ENCODE measurements at places on chromosomes 4 and X. TPM values are rescaled to one million over a fixed set of nuclear protein-coding genes. Genes with fewer than 3 reads are reported as not detected.

The TBC1D9 gene
- 3.5 TPM for total RNA-seq

The ADH1A gene
- 0.33 TPM for total RNA-seq

The HSFX3 gene
- total RNA-seq: not detected

The MTMR8 gene
- total RNA-seq: 0.87 TPM

The GLRA2 gene
- total RNA-seq: not detected

The DMRTC1 gene
- not detected for total RNA-seq

The CD40LG gene
- 0.23 TPM for total RNA-seq

GRCh38 chr4:106266201-106266600 is 49.8 kb downstream of the TBCK start:
- no peak overlapping the region for H3K27ac ChIP-seq
- H3K4me1 ChIP-seq: no peaks in the 10 kb centered on the region
- no peak for DNase-seq
- no peaks in the 10 kb centered on the region for H3K27me3 ChIP-seq

- no peaks in the 10 kb centered on the region for H3K36me3 ChIP-seq
- no peak overlapping the region for H3K4me3 ChIP-seq
- no peak for DNase-seq
- H3K27ac ChIP-seq: no peak overlapping the region
- no peaks in the 10 kb centered on the region for H3K27me3 ChIP-seq
These were observed 16.4 kb downstream of the FAT4 start for GRCh38 chr4:125331116-125331515.

- no peak overlapping the region for H3K4me3 ChIP-seq
- no peak overlapping the region for H3K27ac ChIP-seq
- no peak for DNase-seq
- H3K4me1 ChIP-seq: no peaks in the 10 kb centered on the region
- H3K27me3 ChIP-seq: no peaks in the 10 kb centered on the region
- no peaks in the 10 kb centered on the region for H3K36me3 ChIP-seq
These were observed 154.5 kb downstream of the MSN start for GRCh38 chrX:65821721-65822496.

GRCh38 chr4:79597266-79597665 is 189.2 kb upstream of the GK2 start:
- H3K27ac ChIP-seq: no peak overlapping the region
- no peaks in the 10 kb centered on the region for H3K27me3 ChIP-seq
- H3K36me3 ChIP-seq: no peaks in the 10 kb centered on the region
- H3K4me1 ChIP-seq: peaks cover 5% of the 10 kb centered on the region
- no peak overlapping the region for H3K4me3 ChIP-seq

DNA sequence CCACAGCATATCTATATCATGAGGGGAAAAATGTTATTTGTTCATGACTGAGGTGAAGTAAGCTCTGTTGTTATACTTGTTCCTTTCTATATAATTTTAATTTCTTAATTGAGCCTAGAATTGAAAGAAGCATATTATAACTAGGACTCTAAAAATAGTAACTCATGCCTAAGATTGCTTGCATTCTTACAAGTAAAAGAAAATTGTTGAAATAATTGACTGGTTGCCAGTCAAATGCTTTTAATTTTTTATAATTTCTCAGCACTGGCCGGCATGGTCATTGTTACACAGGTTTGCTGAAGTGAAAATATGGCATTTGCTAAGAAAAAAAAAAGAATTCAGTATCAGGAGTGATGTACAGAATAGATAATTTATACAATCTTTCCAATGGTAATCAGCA is 104.8 kb downstream of the GASK1B start:
- no peaks in the 10 kb centered on the region for H3K36me3 ChIP-seq
- no peak for DNase-seq
- no peak overlapping the region for H3K27ac ChIP-seq
- H3K4me3 ChIP-seq: no peak overlapping the region

- no peak for DNase-seq
- no peak overlapping the region for H3K27ac ChIP-seq
- no peaks in the 10 kb centered on the region for H3K27me3 ChIP-seq
- H3K36me3 ChIP-seq: no peaks in the 10 kb centered on the region
- no peaks in the 10 kb centered on the region for H3K4me1 ChIP-seq
- no peak overlapping the region for H3K4me3 ChIP-seq
These were observed 27.0 kb downstream of the MAGEE1 start for GRCh38 chrX:76454456-76454927.

DNA sequence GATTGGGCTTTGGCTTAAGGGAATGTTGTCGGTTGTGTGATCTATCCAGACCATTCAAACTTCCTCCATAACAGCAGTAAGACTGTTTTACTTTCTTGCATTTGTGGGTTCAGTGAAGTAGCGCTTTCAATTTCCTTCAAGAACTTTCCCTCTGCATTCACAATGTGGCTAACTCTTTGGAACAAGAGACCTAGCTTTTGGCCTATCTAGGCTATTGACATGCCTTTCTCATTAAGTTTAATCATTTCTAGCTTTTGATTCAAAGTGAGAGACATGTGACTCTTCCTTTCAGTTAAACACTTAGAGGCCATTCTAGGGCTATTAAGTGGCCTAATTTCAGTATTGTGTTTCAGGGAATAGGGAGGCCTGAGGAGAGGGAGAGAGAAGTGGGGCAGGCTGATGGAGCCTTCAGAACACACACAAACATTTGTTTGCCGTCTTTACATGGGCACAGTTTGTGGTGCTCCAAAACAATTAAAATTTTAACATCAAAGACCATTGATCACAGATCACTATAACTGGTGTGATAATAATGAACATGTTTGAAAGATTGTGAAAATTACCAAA is 34.1 kb downstream of the ADH5 start:
- no peaks in the 10 kb centered on the region for H3K4me1 ChIP-seq
- H3K36me3 ChIP-seq: no peaks in the 10 kb centered on the region
- no peak overlapping the region for H3K4me3 ChIP-seq
- DNase-seq: no peak

DNA sequence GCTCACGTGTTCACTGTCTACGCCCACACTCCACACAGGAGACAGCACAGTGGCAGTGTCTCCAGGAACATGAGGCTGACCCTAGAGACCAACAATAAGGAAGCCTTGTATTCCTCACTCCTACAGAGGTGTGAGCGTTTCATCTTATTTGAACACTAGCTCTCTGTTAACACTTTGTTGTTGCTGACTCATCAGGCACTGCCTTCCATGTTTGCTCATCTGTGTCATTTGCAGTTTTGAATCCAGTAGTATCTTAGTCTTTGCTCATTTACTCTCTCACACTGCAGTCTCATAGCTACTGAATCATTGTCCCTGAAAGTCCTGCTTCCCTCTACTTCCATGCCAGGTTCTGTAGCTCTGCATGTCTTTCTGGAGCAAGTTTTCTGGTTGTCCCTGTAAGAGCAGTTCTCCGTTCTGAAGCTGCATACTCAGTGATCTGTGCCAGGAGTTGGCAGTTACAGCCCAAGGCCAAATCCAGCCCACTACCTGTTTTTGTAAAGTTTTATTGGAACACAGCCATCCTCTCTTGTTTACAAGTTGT is 80.3 kb upstream of the DCLK2 start:
- no peaks in the 10 kb centered on the region for H3K36me3 ChIP-seq
- H3K27ac ChIP-seq: no peak overlapping the region
- no peaks in the 10 kb centered on the region for H3K4me1 ChIP-seq

DNA sequence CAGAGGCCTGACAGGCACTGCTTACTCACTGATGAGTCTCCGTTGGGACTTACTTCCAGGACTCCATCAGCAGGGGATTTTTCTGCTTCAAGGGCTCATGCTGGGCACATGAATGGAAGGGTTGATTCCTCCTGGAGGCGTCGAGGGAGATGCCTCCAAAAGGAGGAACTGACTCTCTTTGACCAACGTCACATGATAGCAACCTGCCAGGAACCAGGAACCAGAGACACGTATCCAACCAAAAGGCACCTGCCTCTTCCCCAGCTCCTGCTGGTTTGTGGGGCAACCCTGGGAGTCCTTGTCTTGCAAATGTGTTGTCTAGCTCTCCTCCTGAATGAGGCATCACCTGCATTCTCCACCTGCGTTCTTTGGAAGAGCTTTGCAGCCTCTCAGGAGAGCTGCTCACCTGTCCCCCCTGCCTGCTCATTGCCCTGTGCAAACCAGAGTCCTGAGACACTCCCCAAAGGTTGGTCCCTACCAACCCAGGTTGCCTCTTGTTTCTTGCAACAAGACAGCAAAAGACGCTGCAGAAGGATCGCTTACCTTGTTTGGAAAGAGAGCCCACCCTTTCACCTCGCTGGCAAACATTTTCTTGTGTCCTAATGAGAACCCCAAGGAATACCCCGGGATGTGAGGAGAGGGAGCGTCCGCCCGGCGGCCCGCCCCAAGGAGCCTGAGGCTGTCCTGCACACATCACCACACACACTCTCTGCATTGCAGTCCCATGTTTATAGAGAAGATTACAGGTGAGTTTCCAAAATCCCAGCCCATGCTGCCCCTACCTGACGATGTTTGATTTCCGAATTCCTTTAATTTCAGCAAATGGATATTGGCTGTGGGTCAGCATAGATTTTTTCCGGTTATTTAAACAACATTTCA is 30.5 kb upstream of the SHOX start:
- H3K4me3 ChIP-seq: no peak overlapping the region
- no peak overlapping the region for H3K27ac ChIP-seq
- H3K4me1 ChIP-seq: no peaks in the 10 kb centered on the region
- H3K27me3 ChIP-seq: no peaks in the 10 kb centered on the region
